ENCODE measurements at places on chromosomes 13 and 19.

GRCh38 chr19:10353793-10354391, 14.5 kb upstream of the ICAM3 start:
- no peak for DNase-seq

- no peak for DNase-seq
These were observed 284.8 kb upstream of the SOX21 start for GRCh38 chr13:94997126-94997525.

- DNase-seq, result peak; percentile 52
These were observed at the start of gene NDFIP2 for GRCh38 chr13:79480954-79481684. Gene NDFIP2 (plus strand): TSS chr13:79481155. CDS start chr13:79481204, 49 bp downstream.

DNA sequence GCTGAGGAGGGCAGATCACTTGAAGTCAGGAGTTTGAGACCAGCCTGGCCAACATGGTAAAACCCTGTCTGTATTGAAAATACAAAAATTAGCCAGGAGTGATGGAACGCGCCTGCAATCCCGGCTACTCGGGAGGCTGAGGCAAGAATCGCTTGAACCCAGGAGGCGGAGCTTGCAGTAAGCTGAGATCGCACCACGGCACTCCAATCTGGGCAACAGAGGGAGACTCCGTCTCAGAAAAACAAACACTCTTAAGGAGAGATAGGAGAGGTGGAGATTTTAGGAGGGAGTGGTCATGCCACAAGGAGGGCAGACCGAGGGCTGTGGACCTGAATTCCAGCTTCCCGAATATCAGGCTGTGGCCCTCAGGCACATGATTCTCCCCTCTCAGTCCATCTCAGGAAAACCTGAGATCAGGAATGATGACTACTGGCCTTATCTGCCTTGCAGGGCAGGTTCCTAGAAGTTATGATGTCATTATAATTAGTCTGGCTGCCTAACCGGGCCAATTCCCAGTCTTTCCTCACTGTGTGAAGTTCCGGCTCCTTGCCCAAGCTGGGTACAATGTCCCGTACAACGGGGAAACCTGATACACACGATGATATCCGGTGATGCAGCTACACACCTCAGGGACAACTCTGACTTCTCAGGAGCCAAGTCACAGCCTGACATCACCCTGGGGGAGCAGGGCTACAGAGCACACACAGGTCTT, 2.5 kb downstream of the SLC35E1 start:
- no peak for DNase-seq

DNA sequence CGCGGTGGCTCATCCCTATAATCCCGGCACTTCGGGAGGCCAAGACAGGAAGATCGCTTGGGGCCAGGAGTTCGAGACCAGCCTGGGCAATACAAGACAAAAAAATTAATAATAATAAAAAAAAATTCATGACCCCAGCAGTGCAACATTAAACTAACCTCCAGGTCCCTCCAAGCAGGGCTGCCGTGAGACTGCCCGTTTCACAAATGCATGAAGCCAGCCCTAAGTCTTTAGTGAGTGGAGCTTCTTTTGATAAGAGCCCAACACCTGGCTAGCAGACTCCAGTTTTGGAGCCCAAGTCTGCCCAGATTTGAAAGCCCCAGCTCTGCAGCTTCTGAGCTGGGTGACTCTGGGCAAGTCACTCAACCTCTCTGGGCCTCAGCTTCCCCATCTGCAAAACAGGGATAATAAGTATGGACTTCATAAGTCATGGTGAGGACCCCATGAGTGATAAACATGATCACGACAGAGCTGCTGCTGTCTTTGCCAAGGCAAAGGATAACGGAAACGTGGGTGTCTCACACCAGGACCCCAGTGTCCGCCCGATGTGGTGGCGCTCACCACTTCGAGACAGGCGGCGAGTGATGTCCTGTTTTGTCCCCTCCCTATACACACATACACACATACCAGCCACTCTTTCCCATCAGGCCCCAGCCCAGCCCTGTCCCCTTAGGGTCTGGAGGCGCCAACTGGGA, 38.4 kb upstream of the NANOS3 start:
- no peak for DNase-seq

GRCh38 chr13:27463500-27463899, 13.1 kb upstream of the MTIF3 start:
- DNase-seq, result no peak

GRCh38 chr19:13461536-13461935, 44.7 kb downstream of the CACNA1A start:
- DNase-seq, result no peak

DNA sequence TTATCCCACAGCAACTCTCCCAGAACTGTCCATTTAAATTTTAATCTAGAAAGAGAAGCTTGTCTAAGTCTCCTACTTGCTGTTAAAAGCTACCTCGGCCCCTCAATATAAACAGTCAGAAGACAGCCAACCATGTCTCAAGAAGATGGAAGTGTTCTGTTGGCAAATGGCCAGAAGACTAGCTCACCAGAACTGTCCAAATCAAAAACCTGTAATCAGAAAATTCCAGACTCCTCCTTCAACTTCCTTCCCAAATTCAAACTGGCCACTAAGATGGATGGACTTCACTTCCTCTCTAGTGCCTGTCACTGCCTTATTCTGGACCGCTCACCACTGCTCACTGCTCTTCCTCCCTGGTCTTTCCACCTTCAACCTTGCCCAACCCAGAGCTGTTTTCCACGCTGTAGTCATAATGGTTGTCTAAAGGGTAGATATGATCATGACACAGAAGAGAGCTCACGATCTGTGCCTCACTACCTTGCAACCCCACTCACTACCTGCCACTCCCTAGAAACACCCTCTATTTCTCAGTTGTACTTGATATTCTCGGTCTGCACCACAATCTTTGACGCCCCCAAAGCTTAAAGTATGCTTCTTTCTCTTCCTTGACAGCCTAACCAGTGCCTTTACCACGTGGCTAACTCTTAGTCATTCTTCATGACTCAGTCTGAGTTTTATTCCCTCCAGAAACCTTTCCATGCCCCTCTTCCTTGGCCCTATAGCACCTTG, 9.2 kb downstream of the FGF14 start:
- no peak for DNase-seq

- DNase-seq, result no peak
These were observed 2.7 kb downstream of the CYP4F12 start for GRCh38 chr19:15675560-15675959.
